ENCODE measurements at places on chromosomes 13 and 19.

DNA sequence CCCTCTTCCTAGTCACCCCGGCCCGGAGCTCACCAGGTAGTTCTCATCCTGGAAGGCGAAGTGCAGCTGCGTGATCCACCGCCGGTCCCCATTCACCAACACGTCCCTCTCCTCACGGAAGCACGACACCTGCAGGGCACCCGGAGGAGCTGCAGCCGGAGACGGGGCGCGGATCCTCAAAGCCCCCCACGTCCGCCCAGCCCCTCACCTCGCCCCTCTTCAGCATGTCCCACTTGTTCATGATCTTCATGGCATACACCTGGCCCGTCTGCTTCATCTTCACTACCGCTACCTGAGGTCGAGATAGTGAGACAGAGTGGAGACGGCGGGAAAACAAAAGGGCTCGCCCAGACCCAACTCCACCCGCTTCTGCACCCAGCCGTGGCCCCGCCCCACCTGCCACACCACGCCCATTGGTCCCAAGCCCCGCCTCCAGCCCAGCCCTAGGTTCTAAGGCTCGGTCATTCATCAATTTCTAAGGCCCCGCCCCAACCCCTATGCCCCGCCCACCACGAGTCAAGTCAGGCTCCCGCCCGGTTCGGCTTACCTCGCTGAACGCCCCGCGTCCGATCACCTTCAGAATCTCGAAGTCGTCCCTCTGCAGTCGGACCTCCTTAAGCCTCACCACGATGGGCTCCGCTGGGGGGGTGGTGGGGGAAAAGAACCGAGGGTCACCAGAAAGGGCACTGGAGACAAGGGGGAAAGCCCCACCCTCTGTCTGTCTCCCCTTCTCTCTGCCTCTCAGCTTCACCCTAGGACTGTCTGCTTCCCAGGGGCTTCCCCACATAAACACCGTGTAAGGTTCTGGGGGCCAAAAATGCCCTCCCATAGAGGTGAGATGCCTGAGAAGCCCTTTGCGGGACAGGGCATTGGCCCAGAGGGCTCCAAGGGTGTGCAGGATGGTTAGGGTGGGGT, 2.8 kb downstream of the DMPK start:
- DNase-seq: peak; percentile 86

GRCh38 chr19:8311461-8312260, 3.5 kb upstream of the CD320 start:
- peak; percentile 44 for DNase-seq

GRCh38 chr13:25932365-25932764, 119.5 kb downstream of the SHISA2 start:
- no peak for DNase-seq

DNA sequence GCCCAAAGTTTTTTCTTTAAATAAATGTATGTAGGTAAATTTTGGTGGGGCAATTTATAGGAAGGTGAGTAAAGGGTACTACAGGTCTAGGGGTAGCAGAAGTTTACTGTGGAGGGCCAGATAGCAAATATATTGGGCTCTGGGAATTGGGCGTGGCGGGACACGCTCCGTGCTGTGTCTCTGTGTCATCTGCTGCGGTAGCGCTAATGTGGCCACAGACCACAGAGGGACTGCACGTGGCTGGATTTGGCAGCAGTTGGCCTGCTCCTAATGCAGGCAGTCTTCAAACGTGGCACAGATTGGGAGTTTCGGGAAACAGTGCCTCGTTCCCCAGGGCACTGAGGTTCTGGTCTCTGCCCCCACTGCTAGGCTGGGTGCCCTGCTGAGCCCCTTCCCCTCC, 16.6 kb upstream of the MYDGF start:
- DNase-seq: no peak

DNA sequence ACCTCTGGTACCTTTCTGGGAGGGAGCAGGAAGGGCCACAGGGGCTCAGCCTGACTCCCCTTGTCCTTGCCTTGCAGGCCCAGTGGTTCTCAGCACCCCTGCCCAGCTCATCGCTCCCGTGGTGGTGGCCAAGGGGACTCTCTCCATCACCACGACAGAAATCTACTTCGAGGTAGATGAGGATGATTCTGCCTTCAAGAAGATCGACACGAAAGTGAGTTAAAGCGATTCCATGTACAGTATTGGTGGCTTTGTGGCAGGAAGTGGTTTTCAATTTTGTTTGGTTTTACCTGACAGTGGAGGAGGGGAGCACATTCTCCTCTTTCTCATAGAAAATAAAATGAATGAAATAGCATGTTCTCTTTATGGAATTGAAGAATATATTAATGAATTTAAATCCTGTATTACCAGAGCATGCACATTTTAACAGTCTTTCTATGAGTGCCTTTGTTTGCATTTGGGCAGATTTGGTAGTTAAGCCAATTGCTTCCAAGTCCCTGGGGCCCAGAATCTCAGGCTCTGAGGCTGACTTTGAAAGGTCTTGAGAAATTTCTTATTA, 4.1 kb downstream of the MAB21L1 start:
- no peak for DNase-seq

GRCh38 chr19:30371161-30371836, 885 bp upstream of the ZNF536 start:
- no peak for DNase-seq

- DNase-seq: no peak
These were observed 447.3 kb downstream of the GPC6 start for GRCh38 chr13:93673885-93674284.

- no peak for DNase-seq
These were observed 34.5 kb upstream of the FAM216B start for GRCh38 chr13:42746866-42747265.

GRCh38 chr13:83272652-83273240, 609.5 kb downstream of the SLITRK1 start:
- DNase-seq: no peak

- no peak for DNase-seq
These were observed 18.7 kb downstream of the CARD8 start for GRCh38 chr19:48237057-48237456.

- no peak for DNase-seq
These were observed 30.7 kb upstream of the ZNF429 start for GRCh38 chr19:21474671-21475181.

- DNase-seq: no peak
These were observed 2.5 kb upstream of the S1PR4 start for GRCh38 chr19:3175781-3176714.

GRCh38 chr19:48506138-48506733, 5.4 kb downstream of the LMTK3 start:
- DNase-seq: no peak

- no peak for DNase-seq
These were observed 32.1 kb downstream of the SLC25A30 start for GRCh38 chr13:45385907-45386553.

DNA sequence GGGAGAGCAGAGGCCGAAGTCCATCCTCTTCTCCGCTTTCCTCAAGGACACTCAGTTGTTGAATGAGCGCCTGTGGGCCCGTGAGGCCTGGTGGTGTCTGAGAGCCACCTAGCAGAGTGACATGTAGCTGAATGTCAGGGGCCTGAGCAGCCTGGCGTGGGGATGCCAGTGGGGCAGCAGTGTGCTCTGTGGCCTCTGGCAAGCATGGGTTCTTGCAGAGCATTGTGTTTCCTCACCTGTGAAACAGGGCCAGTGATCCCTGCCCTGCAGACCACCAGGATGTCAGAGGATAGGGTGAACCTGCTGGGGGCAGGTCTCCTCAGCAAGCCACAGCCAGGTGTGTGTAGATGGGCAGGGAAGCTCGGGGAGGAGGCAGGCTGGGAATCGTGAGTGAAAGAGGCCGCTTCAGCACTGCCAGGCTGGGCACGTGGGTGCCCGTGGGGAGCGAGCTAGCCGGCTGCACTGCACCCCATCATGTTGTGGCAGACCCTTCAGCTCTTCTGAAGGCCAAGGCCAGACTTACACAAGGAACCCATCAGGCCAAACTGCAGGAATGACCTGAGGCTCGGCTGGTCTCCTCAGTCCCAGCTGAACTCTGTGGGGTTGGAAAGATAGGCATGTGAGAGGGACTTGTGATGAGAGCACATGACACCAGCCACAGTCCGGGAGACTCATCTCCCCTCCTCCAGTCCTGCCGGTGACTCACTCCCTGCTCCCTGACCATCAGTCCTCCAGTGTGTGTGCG, 5.0 kb downstream of the PPP1R37 start:
- peak; percentile 40 for DNase-seq

DNA sequence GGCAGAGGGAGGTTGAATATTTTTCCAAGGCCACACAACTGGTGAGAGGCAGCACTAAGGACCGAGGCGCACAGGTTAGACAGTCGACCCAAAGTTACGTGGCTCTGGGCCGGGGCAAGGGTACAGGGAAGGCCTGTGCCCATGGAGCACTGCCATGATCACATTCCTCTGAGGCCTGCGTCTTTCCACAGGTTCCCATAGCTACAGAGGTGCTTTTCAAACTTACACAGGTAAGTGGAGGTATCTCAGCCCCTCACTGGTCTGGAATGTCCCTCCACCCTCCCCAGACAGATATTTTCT, 814 bp downstream of the ZNF211 start:
- no peak for DNase-seq

- DNase-seq: no peak
These were observed 6.6 kb downstream of the ZBTB7A start for GRCh38 chr19:4059891-4060620.

- DNase-seq: peak; percentile 1
These were observed 36.6 kb upstream of the OXGR1 start for GRCh38 chr13:97030705-97031452.

DNA sequence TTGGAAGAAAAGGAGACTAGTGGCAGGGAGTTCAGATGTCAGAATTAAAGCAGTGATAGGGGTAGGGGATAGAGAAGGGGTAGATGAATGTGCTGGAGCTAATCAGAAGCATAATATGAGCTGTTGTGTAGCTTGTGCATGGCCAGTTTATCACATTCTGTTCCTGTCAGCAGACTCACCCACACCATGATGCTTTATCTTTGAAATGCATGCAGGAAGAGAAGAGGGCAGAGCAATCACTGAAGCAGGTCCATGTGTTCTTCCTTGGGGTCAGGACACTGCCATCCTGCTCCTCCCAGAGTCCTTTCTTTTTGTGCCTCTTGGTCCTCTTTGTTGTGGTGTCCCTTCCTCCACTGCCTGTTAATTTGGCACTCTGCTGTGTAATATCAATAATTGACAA, 5.8 kb downstream of the CHAMP1 start:
- DNase-seq: no peak

GRCh38 chr19:2613507-2614295, 88.8 kb downstream of the GNG7 start:
- peak; percentile 44 for DNase-seq

GRCh38 chr19:3480383-3481091, at the start of gene SMIM24:
Gene SMIM24 (minus strand): TSS chr19:3480525. CDS start chr19:3480463, 62 bp downstream.
- DNase-seq: no peak

DNA sequence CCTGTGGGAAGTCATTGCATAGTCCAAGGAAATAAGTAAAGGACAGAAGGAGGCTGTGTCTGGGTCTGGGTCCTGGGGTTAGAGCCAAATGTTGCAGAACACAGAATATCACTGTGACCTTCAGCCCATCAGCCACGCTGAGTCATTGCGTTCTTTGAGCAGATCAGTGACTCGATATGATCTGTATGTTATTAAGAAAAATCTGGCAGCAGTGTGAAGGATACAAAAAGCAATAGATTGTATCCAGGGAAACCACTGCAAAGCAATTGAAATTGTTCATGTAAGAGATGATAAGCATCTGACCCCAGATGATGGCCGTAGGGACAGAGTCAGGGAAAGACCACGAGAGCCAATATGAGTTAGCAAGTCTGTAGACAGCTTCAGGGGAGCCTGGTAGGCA, 1575.1 kb upstream of the SLC10A2 start:
- DNase-seq: no peak

DNA sequence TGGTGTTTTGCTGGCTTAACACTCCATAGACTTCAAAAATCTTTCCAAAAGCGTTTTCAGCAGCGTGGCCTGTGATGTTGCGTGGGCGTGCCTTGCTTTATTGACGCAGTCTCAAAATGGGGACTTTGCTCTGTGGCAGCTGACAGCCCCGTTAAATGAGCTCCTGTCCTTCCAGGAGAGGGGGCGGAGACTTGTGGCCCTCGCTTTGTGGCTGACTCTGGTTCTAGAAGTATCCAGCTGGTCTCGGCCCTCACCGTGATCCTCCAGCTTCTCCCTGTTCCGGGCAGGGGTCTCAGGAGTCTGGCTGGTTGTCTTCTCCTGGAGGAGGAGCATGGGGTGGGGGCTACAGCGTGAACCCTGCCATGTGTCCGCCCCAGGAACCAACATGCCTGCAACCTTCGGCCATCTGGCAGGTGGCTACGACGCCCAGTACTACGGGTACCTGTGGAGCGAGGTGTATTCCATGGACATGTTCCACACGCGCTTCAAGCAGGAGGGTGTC, 8.4 kb upstream of the ZNF554 start:
- no peak for DNase-seq

DNA sequence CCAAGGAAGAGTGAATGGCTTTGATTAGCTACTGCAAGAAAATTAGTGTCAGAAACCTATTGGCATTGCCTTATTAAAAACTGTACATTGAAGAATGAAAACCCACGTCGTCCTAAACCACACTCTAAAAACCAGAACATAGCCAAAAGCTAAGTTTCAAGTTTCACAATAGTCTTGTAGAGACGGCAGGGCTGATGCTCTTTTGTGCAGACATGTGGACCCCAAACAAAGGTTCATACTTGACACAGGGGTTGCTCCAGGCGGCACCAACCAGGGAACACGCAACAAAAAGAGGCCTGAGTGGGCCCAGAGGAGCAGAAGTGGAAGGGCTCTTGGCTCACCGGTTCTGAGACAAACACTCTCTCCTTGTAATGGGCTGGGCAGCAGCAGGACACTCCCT, 28.6 kb upstream of the MIR17HG start:
- no peak for DNase-seq

- no peak for DNase-seq
These were observed 118.3 kb downstream of the LHFPL6 start for GRCh38 chr13:39484506-39485313.

DNA sequence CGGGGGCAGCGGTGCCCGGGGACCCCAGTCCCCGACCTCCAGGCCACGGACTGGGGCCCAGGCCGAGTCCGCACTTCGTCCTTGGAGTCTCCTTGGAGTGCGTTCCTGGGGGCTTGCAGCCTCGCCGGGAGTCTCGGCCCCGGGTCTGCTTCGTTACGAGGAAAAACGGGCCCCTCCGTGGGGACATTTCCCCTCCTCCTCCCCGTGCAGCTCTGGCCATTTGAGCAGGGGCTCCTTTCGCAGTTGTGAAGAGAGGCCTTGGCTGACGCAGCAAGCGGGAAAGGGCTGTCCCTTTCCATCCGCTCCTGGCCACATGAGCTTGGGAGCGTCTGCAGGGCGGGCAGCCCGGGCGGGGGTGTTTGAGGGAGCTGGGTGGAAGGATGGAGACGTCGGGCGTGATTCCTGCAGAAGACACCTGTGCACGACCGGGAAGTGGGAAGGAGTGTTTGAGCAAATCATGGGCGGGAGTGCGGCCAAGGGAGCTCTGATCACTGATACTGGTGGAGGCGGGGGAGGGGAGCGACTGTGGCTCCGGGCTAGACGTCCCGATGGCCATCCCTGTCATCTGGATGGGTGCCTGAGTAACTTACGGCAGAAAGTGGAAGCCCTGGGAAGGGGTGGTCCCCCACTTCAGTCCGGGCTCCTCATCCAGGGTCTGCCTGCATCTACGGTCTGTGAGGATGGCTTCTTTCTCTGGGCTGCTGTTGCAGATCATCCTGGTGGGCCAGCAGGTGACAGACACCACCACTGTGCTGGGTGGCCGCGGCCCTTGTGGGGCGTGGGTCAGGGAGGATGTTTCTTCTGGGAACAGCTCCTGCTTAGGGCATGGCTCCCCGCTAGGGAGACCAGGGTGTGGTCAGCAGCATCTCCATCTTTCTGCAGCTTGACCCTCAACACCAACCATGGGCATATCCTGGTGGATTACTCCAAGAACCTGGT, 736 bp downstream of the GPI start:
- DNase-seq: peak; percentile 9

- no peak for DNase-seq
These were observed 96.6 kb downstream of the COL4A2 start for GRCh38 chr13:110403721-110404120.

- DNase-seq: no peak
These were observed 27.5 kb upstream of the KL start for GRCh38 chr13:32988608-32989289.

All from NCI-H446 (cell line).